ENCODE measurements at places on chromosomes 1 and 21.

- no peak for DNase-seq
These were observed 24.8 kb downstream of the RNF19B start for GRCh38 chr1:32939655-32940371.

GRCh38 chr1:195186544-195186943 is 1421.7 kb downstream of the KCNT2 start:
- DNase-seq = no peak

GRCh38 chr1:214400131-214400530 is 119.2 kb downstream of the SMYD2 start:
- no peak for DNase-seq

DNA sequence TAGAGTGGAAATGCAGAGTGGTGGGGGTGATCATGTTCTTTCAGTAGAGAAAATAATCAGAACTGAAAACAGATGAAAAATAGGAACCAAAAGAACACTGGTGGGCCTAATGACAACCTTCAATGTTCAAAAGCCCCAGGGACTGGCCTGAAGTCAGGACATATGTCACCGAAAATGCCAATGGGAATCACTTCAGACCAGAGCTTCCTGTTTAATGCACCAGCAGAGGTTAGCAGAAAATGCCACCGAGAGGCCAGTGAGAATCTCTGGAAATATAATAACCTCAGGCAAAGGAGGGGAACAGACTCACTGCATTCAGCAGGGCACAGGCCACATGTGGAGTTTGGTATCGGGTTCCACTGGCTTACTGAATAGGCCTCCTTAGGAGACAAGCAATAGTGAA is 15.9 kb upstream of the CD58 start:
- DNase-seq = no peak

Measured in GM18507 (cell line).